ENCODE measurements at places on chromosomes 3 and 15.

DNA sequence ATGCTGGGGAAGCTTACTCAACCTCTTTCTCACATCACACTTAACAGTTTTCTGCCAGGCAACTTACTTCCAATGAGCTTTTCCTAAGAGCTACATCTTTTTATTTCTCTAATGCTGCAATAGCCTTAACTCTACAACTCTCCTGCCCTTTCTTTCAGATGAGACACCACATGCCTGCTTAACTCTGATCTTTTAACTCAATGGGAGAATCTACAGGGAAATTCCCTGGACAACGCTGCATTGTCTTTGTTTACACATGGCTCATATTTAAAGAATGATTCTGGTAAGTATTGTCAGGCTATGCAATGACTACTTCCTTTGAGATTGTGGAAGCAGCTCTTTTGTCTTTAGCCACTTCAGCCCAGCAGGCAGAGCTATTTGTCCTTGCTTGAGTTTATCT lies 353.1 kb upstream of the BCHE start:
- no peak for DNase-seq

- DNase-seq = no peak
These were observed 48.5 kb upstream of the RYR3 start for GRCh38 chr15:33262306-33262705.

- DNase-seq = peak; percentile 13
These were observed 276.3 kb downstream of the THSD4 start for GRCh38 chr15:71391421-71392088.

- peak; percentile 35 for DNase-seq
These were observed 75.6 kb downstream of the AQP9 start for GRCh38 chr15:58213587-58214338.

DNA sequence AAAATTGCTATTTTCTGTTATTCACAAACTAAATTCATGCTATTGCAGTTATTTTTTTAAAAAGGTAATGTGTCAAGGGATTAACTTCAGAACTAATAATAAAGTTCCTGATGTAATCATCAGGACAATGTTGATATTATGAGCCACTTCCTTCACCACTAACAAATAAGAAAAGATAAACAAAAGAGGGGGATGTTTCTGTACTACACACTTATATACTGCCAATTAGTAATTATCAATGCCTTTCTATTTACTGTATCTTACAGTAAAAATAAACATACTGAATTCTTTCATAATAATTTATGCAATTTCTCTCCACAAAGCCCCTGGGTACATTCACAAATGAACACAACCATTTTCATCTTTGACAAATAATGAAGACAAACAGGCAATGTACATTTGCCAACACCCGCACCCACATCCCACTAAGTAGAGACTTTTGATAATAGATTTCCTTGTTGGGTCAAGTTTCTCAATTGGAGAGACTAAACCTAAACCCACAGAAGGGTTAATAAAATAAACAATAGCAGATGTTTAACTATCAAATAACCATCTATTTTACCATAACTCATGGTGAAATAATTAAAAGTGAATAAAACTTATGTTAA lies 3.7 kb downstream of the CBLB start:
- peak; percentile 27 for DNase-seq

All from dermis blood vessel endothelial cell (primary cell).